ENCODE measurements at places on chromosomes 11 and 22. TPM values are rescaled to one million over a fixed set of nuclear protein-coding genes. Genes with fewer than 3 reads are reported as not detected.

DNA sequence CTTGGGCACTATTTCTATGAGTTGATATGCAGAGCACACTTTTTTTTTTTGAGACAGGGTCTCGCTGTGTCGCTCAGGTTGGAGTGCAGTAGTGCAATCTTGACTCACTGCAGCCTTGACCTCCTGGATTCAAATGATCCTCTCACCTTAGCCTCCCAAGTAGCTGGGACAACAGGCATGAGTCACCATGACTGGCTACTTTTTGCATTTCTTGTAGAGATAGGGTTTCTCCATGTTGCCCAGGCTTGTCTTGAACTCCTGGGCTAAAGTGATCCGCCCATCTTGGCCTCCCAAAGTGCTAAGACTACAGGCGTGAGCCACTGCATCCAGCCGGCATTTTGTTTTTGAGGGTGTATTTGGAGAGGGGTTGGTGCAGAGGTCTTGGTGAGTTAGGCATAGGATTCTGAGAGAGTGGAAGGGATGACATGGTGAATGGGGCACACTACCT, 29.9 kb upstream of the MTCH2 start:
- no peak for DNase-seq

GRCh38 chr11:131481303-131481702, 110.9 kb downstream of the NTM start:
- no peak for DNase-seq

DNA sequence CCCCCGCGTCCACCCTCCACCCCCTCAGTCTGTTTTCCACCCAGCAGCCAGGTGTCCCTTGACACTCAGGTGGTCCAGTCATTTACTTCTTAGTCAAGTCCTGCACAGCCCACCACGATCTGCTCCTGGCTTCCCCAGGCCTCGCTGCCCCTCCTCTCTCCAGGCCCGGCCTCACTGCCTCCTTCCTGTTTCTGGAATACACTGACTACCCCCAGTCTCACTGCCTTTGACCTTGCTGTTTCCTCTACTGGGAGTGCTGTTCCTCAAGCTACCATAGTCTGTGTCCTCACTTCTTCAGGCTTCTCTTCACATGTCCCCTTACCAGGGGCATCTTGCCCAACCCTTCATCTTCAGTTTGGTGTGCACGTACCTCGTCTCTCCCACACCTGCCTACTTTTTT, 7.4 kb downstream of the MCM5 start:
- DNase-seq = no peak

GRCh38 chr11:12807621-12808020, 133.4 kb downstream of the TEAD1 start:
- no peak for DNase-seq

GRAP2 gene
- not detected for total RNA-seq

F2 gene
- not detected for total RNA-seq

GRCh38 chr11:45254070-45254469, 32.1 kb downstream of the SYT13 start:
- no peak for DNase-seq

TEF gene
- 7.4 TPM for total RNA-seq

RFPL1 gene
- total RNA-seq = not detected

ARHGAP42 gene
- 33.3 TPM for total RNA-seq

TMEM135 gene
- total RNA-seq = 24.8 TPM
